Osteoblast (primary cell): ENCODE measurements at places on chromosomes 11 and 22.
A peak's percentile ranks its signal among the peaks of the same experiment; 100 is the strongest.

DNA sequence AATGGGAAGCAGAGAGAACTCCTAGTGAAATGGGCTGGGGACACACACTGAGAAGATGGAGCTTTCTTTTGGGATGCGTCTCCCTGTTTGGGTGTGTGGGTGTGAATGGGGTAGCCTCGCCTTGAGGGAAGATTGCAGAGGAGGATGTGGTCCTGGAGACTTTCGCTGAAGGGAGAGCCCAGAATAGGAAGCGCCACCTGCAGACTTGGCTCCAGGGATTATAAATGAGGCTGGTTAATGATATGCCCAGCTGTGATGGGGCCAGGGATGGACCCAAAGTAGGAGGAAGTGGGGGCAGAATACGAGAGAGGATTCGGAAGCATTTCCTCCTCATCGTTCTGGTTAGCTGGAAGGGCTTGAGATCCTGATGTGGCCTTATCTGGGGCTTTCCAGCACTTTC lies 13.7 kb downstream of the RELT start:
- no peaks in the 10 kb centered on the region for H3K27me3 ChIP-seq
- no peak for DNase-seq
- H3K36me3 ChIP-seq, result peaks cover 20% of the 10 kb centered on the region
- H3K27ac ChIP-seq, result no peak overlapping the region

GRCh38 chr11:75925785-75926164 lies 110.8 kb downstream of the UVRAG start:
- peak; percentile 23 for DNase-seq
- H3K36me3 ChIP-seq, result no peaks in the 10 kb centered on the region
- no peak overlapping the region for H3K27ac ChIP-seq
- peaks cover 15% of the 10 kb centered on the region for H3K4me1 ChIP-seq

DNA sequence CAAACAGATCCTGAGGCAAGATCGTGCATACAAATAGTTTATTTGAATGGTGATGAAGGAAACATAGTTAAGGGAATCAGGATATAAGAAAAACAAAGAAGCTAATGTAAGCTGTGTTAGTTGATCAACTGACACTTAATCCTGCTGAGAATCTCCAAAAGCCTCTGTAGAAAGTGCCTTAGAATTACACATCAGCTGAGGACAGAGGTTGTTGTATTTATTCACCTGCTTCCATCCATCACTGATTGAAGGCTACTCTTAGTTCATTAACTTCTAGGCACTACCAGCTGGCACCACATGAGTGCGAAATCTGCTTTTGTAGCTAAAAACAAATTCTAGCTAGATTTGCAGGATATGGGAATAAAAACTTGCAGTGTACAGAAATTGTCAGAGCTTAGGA lies 1082.0 kb upstream of the CNTN5 start:
- no peak overlapping the region for H3K27ac ChIP-seq
- H3K27me3 ChIP-seq, result no peaks in the 10 kb centered on the region
- H3K36me3 ChIP-seq, result no peaks in the 10 kb centered on the region
- no peak overlapping the region for H3K4me3 ChIP-seq
- no peaks in the 10 kb centered on the region for H3K4me1 ChIP-seq
- DNase-seq, result no peak

- peak overlapping the region; percentile 44 for H3K27ac ChIP-seq
- DNase-seq, result no peak
- H3K36me3 ChIP-seq, result no peaks in the 10 kb centered on the region
- H3K4me3 ChIP-seq, result no peak overlapping the region
Observed at GRCh38 chr11:65814131-65814985, 19.4 kb upstream of the SNX32 start.

DNA sequence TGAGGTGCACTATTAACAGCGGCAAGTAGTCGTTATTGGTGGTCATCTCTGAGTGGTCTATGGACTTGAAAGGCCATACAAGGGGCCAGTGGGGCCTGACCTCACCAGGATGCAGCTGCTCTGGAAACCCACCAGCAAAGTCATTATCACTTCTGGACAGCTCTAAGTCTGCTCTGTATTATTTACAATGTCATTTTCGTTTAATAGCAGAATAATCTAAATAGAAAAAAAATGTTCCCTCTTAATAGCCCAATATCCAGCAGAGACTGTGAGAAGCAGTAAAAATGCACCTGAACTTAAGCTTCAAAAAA lies 85.0 kb upstream of the EED start:
- no peak for DNase-seq
- H3K4me1 ChIP-seq, result peaks cover 20% of the 10 kb centered on the region
- H3K27me3 ChIP-seq, result no peaks in the 10 kb centered on the region

DNA sequence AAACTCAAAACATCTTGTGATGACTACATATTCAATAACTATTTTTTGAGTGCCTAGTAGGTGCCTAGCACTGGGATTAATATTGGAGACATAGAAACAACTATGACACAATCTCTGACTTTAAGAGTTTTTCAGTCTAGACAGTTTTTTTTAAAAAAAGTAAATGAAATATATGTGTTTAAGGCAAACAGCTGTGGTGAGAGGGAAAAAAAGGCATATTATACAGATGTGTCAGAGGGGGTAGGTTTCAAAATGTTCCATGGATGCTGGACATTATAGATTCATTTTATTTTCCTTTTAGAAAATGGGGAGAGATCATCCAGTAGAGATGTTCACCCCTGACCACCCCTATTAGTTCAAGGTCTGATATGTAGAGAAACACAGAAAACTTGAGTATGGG lies 90.8 kb downstream of the LUZP2 start:
- no peaks in the 10 kb centered on the region for H3K36me3 ChIP-seq
- no peak for DNase-seq
- H3K27me3 ChIP-seq, result no peaks in the 10 kb centered on the region
- no peaks in the 10 kb centered on the region for H3K4me1 ChIP-seq
- no peak overlapping the region for H3K4me3 ChIP-seq

GRCh38 chr22:44214764-44215163 lies 34.0 kb downstream of the PARVG start:
- H3K36me3 ChIP-seq, result no peaks in the 10 kb centered on the region
- no peaks in the 10 kb centered on the region for H3K27me3 ChIP-seq
- no peak overlapping the region for H3K4me3 ChIP-seq
- peaks cover 21% of the 10 kb centered on the region for H3K4me1 ChIP-seq
- H3K27ac ChIP-seq, result no peak overlapping the region
